ENCODE measurements at places on chromosomes 1 and 21.

- DNase-seq: no peak
These were observed 9.8 kb upstream of the IPO9 start for GRCh38 chr1:201818971-201819750.

DNA sequence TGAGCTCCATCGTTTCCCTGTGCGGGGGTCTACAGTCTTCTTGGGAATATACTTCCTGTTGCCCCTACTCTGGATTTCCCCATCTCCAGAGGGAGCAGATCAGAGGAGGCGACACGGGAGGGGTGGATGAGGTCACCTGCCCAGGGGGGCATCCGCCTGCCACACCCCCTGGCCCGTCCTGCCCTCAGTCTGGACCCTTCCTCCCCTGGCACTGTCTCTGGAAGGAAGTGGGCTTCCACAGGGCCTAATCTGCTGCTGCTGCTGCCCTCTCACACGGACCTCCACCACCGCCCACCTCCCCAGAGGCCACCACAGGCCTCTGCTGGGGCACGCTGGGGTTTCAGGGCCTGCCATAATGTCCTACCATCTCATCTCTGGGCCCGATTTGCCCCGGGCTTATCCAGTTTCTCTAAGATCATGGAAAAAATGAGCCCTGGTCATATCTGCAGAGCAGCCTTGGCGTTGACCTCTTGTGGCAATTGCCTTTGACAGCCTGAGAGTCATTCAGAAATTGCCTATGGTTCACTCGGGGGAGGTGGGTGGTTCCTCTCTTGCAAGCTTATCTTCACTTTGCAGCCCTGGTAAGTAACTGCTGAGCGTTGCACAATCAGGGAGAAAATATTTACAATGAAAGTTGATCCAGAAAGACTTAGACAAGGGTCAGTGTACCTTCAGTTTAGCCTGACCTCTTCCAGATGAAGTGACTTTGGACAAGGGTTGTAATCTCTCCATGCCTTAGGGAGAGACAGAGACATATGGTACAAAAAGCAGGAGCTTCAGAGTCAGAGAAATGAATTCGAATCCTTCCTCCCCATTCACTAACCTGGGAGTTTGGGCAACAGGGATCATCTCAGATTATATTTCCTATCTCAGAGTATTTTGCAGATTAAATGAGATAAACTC is 252.4 kb downstream of the TOMM20 start:
- peak; percentile 50 for DNase-seq

DNA sequence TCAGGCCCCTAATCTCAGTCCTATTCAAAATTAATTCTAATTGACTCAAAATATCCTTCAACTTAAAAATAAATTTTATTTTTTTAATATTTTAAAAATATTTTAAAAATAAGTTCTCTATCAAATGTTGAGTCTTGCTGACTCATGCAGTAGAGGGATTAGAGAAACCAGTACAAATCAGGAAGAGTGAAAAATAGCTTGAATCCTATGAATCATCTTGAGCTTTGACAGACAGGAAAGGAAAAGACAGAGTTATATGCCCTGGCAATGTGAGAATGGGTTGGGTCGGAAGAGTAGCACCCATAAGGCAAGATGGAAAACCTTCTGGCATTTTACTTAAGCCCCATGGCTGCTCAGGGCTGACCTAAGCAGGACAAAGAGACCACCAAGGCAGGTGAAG is 346.6 kb upstream of the RUNX1 start:
- no peak for DNase-seq

DNA sequence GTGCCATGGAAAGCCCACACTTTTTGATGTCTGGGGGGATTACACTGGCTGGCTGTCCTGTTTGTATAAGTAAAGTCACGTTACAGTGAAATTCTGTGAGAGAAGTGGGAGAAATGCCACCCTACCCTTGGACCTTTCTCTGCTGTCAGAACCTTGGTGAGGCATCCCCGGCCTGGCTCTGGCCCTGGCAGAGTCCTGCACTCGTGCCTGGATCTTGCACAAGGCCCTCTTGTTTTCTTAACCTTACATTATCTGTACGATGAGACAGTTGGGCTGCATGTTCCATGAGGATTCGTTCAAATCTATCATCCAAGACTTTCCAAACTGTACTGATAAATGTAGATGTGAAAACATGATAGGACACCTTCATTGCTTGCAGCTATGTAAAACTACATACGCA is 11.4 kb downstream of the SNAP47 start:
- DNase-seq: no peak

GRCh38 chr1:46489169-46489637 is 433 bp upstream of the DMBX1 start:
- DNase-seq: no peak

GRCh38 chr1:33342041-33342723 is 21.3 kb upstream of the A3GALT2 start:
- DNase-seq: peak; percentile 62

DNA sequence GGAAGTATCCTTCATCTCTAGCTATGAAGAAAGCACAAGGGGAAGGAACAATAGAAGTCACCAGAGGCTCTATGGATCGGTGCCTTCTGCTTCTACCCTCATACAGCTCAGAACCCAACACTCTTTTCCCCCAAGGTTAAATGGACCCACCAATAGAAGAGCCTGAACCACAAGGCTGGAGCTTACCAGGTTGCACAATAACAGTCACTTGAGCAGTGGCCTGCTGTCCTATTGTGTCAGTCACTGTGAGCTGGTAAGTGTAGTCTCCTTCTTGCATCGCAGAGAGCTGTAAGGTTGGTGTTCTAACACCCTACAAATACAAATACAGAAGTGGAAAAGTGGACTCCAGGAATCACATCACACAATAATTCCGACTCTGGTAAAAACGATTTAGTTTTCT is 103.0 kb downstream of the KIAA0319L start:
- DNase-seq: no peak

GRCh38 chr1:67347688-67348472 is 40.2 kb downstream of the IL12RB2 start:
- peak; percentile 58 for DNase-seq

- DNase-seq: no peak
These were observed 5.8 kb downstream of the ELF3 start for GRCh38 chr1:202016022-202016810.

DNA sequence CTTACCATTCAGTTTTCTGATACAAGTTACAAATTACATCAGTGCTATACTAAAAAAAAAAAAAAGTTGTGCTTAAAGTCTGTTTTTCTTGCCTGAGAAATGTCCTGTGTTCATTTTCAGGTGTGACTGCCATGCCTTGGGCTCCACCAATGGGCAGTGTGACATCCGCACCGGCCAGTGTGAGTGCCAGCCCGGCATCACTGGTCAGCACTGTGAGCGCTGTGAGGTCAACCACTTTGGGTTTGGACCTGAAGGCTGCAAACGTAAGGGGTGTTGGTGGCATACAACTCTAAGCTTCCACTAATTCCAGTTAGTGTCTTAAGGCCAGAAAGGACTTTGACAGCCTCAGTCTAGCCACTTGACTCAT is 60.1 kb upstream of the LAMC2 start:
- no peak for DNase-seq

- no peak for DNase-seq
These were observed 19.1 kb upstream of the MYOG start for GRCh38 chr1:203104789-203105390.

GRCh38 chr1:69645477-69645876 is 77.8 kb downstream of the LRRC7 start:
- no peak for DNase-seq

GRCh38 chr1:168092566-168093355 is 44.0 kb downstream of the GPR161 start:
- DNase-seq: no peak

DNA sequence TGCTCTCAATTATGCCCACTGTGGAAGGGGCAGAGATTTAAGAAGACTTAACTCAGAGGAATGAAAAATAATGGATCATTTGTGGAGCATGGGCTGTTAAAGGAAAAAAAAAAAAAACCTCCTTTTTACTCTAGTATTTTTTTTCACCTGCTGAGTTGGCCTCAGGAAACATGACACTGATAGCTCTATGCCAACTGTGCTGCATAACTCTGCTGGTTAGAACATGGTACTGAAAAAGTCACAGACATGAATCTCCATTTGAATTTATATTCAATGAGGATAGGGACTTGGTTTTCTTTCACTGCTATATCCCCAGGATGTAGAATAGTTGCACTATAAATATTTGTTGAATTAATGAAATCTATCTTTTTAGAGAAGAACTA is 86.1 kb upstream of the KIAA0040 start:
- no peak for DNase-seq

GRCh38 chr1:14328685-14329084 is 269.8 kb upstream of the KAZN start:
- DNase-seq: no peak

DNA sequence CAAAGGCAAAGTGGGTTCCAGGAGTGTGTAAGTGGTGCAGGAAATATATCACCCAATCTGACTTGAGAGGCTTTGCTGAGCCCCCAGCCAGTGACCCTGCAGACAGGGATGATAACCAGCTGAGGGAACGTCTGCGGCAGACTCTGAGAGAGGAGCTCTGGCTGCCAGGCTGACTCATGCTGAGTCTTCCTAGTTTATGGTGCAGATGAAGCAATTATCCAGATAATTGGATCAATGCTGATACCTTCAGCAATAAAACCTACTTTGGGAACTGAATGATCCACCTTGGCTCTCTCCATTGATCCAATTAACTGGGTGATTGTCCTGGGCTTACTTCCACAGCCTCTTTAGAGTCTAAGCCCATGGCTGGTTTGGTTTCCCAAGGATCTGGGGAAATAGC is 7.3 kb downstream of the C8B start:
- DNase-seq: no peak

- no peak for DNase-seq
These were observed 111.8 kb upstream of the PALMD start for GRCh38 chr1:99533909-99534637.

GRCh38 chr21:31252611-31253010 is 91.5 kb downstream of the TIAM1 start:
- DNase-seq: no peak

DNA sequence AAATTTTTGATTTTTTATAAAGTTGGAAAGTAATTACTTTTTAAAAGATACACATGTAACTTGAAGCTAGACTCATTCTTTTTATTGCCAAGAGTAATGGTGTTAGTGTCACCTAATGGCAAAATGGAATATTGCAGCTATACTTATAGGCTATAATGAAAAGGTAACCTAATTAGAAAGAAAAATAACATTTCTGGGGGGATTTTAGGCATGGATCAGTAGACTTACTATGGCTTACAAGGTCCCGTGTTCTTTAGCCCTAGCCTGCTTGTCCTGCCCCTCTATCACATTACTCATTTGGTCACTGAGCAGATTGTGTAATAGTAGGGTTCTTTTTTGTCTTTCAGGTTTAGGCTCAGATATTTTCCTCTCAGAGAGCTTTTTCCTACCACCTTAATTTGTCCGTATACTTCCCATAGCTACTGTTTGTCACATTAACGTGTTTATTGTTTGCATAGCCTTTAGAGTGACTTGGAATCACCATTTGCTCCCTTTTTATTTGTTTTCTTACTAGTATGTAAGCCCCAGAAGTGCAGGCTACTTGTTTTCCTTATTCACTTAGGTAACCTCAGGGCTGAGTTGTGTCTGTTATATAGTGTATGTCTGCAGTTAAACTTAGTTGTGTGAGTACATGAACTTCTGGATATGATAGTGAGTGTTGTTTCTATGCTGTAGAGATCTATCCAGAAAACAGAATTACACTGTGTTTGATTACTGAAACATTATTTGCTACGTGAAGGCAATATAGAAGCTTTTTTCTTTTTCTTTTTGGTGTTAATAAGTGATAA is 58.7 kb downstream of the RABGAP1L start:
- DNase-seq: peak; percentile 61

DNA sequence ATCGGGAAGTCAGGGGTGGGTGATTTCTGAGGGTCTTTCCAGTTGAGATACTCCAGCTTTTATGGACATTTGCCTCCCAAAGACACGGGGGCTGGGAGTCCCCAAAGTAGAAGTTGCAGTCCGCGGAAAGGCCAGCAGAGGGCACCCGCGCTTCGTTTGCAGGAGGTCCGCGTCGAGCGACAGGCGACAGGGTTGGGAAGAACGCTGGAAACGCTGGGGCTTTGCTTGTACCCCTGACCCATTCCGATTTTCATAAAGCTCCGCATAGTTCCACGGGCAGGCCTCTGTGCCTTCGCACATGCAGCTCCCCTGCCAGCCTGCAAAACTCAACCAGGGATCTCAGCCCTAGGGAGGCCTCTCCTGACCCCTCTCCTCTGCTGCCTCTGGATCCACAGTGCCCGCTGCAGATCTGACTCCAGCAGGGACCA is 44.2 kb upstream of the LAPTM5 start:
- peak; percentile 70 for DNase-seq

DNA sequence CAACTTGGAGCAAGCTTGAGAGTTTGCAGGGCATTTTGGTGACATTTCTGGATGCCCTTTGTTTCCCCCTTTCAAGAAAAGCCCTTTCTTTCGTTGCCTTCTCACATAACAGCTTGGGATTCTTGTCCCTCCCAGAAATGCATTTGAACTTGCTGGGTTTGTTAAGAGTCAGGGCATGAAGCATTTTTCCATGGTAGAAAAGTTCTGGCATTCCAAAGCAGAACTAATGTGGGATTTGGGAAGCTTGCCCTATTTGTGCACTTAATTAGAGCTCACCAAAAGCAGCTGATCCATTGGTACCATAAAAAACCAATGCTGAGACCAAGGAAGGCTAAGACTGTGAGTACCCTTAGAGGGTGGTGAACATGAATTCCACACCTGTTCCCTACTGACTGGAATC is 99.8 kb upstream of the HOOK1 start:
- DNase-seq: no peak

- DNase-seq: no peak
These were observed 28.1 kb downstream of the ARHGEF10L start for GRCh38 chr1:17567582-17567981.

DNA sequence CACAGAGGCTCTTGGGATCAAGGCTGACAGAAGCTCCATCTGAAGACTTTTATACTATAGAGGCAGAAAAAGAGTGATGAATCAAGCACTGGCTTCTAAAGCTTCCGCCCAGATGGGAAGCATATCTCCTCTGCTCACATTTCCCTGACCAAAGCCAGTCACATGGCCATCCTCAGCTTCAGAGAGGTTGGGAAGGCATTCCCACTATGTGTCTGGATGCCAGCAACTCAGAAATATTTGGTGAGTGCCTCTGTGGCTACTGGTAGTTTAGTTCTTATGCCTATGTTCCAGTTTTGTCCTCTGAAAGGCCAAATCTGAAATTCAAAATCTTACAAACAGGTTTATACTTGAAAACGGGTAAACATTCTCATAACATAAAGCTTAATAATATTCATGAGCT is 9.9 kb upstream of the DISC1 start:
- DNase-seq: no peak

GRCh38 chr21:17402937-17403336 is 109.9 kb upstream of the CXADR start:
- no peak for DNase-seq

Measured in GM12865 (cell line).